ENCODE measurements at places on chromosomes 4 and X.

- DNase-seq: no peak
These were observed 156.6 kb upstream of the FTHL17 start for GRCh38 chrX:31228415-31228832.

- no peak for DNase-seq
These were observed 2.4 kb downstream of the CXXC4 start for GRCh38 chr4:104492183-104492771.

DNA sequence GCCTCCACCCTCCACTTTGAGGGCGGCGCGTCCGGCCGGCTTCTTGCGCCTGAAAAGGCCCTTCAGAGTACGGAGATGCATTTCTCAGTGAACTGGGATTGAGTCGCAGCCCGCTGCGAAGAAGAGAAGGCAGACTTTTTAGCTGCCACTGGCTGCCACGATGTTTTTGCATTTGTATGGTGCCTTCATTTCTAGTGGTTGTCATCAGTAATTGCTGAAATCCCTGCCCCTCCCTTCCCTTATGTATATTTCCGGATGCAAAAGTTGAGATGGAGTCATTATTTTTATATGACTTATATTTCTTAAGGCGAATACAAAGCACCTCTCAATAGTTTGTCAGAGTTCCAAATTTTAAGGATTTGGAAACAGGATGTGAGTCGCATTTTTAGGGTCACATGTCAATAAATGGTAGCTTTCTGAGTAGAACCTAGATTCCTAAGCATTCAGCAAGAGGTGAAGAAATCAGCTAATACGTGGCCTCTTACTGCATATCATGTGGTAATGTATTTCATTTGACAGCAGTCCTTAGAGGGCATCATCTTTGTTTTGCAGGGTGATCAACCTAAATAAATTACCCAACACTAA is 658 bp downstream of the ATP6AP2 start:
- DNase-seq: no peak

GRCh38 chr4:81260443-81261101 is 45.5 kb upstream of the PRKG2 start:
- DNase-seq: no peak

DNA sequence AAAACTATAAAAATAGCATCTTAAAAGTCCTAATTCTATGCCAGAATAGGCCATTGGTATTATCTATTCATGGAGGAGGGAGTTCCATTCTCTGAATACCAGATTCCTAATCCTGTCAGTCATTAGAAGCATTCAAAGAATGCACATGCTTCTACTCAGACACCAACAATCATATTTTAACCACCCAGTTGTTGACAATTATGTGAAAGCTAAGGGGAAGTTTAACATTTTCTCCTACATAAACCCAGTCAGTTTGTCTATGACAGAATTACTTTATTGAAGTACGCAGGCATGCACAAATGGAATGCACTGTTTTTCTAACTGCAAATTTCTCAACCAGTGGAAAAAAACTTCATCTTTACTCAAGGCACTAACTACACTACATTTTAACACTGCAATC is 69.6 kb upstream of the MTNR1A start:
- DNase-seq: no peak

GRCh38 chr4:121562811-121563210 is 134.0 kb downstream of the ANXA5 start:
- no peak for DNase-seq

GRCh38 chr4:173056710-173057109 is 111.9 kb upstream of the GALNT7 start:
- DNase-seq: no peak

All from Caco-2 (cell line).